ENCODE measurements at places on chromosomes 1 and 21. TPM values are rescaled to one million over a fixed set of nuclear protein-coding genes. Genes with fewer than 3 reads are reported as not detected.

DNA sequence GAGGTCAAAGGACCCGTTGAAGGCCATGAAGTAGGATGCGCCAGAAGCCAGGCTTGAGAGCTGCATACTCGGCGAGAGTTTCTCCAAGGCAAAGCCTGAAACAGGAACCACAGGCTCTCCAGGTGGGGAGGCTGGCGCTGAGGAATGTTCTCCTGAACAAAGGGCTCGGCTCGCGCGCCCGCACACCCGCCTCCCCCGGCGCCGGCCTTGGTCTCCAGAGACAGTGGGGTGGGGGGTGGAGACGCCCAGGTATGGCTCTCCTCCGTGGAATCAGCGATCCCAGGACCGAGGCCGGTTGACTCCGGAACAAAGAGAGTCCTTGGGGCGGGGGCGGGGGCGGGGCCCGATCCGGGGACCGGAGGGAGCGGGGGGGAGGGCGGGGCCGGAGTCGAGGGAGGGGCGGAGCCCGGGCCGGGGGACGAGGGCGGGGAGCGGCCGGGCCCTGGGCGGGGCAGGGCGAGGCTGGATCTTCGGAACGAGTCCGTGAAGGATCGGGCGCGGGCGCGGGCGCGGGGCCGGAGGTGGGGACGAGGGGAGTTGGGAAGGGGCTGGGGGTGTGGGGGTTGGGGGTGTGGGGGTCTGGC lies 85.0 kb downstream of the NKAIN1 start:
- DNase-seq: peak; percentile 94

GRCh38 chr1:78263459-78263858 lies 217.7 kb downstream of the GIPC2 start:
- DNase-seq: no peak

The LAPTM5 gene
- total RNA-seq: not detected

The RCSD1 gene
- 0.73 TPM for total RNA-seq

The TIAM1 gene
- 20.0 TPM for total RNA-seq
